ENCODE measurements at places on chromosomes 11 and 22. TPM values are rescaled to one million over a fixed set of nuclear protein-coding genes. Genes with fewer than 3 reads are reported as not detected.
A peak's percentile ranks its signal among the peaks of the same experiment; 100 is the strongest.

DNA sequence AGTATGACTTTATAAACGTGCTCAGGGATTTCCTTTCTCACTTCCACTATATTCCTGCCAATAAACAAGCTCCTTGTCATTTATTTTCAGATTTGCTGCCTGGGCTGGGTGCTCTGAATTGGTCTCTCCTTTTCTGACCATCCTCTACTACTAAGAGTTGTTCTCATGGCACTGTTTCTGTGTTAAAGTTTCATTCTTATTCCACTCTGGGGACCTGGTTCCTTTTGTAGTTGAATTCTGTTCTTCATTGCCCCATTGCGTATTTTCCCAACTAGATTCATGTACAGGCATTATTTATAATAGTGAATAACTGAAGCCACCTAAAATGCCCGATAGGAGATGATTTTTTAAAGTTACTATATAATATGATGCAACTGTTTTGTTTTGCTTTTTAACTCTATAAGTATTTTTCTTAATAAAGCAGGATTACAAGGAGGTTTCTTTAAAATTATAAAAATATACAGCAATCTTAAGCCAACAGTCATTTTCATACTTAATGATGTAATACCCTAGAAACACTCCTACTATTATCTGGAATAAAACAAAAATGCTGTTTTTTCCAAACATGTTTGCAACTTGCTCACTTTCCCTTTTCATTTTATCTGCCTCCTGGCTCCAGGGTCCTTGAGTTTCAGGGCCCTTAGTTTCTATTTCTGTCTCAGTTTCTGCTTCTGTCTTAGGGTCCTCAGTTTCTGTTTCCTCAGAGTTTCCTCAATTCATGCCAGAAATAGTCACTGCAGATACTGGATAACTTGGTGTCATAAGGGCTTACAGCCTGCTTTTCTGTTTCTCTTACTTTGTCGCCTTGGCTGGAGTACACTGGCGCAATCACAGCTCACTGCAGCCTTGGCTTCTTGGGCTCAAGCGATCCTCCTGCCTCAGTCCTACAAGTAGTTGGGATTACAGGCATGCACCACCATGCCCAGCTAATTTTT lies 9.8 kb upstream of the FUT4 start:
- peaks cover 17% of the 10 kb centered on the region for H3K4me1 ChIP-seq
- H3K27me3 ChIP-seq = no peaks in the 10 kb centered on the region
- H3K4me3 ChIP-seq = no peak overlapping the region
- H3K27ac ChIP-seq = peak overlapping the region; percentile 33

The MS4A1 gene
- total RNA-seq = not detected

The FLRT1 gene
- total RNA-seq = 7.9 TPM

- peaks cover 10% of the 10 kb centered on the region for H3K27me3 ChIP-seq
- no peak overlapping the region for H3K4me3 ChIP-seq
- DNase-seq = no peak
- H3K4me1 ChIP-seq = peaks cover 3% of the 10 kb centered on the region
- H3K27ac ChIP-seq = no peak overlapping the region
These were observed 220.1 kb upstream of the E2F8 start for GRCh38 chr11:19460718-19461405.

- no peaks in the 10 kb centered on the region for H3K27me3 ChIP-seq
- H3K36me3 ChIP-seq = no peaks in the 10 kb centered on the region
- H3K4me1 ChIP-seq = peaks cover 74% of the 10 kb centered on the region
- H3K27ac ChIP-seq = peak overlapping the region; percentile 19
- H3K4me3 ChIP-seq = no peak overlapping the region
- DNase-seq = no peak
These were observed 46.7 kb downstream of the PACS1 start for GRCh38 chr11:66116576-66117361.

DNA sequence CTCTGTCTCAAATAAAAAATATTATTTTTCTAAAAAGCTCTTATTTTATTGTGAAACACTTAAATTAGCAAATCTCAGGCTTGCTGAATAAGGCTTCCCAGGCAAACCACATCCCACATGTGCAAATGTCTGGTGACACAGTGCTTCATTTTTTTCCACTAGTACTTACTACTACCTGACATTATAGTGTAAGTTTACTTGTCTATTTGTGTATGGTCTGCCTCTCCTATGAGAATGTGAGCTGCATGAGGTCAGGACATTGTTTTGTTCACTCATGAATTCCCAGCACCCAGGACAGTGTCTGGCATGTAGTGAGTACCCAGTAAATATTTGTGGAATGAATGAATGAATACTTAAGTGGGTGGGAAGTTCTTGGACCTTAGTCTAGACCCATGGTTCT lies 103.1 kb downstream of the PTPRJ start:
- no peak overlapping the region for H3K27ac ChIP-seq
- H3K36me3 ChIP-seq = peaks cover 2% of the 10 kb centered on the region
- no peak for DNase-seq

- peak overlapping the region; percentile 91 for H3K27ac ChIP-seq
- no peak overlapping the region for H3K4me3 ChIP-seq
- H3K4me1 ChIP-seq = peaks cover 29% of the 10 kb centered on the region
- peaks cover 15% of the 10 kb centered on the region for H3K36me3 ChIP-seq
These were observed 44.5 kb downstream of the MED15 start for GRCh38 chr22:20551805-20552442.

The APOL4 gene
- total RNA-seq = 15.0 TPM

GRCh38 chr11:128157423-128158298 lies 429.7 kb downstream of the ETS1 start:
- H3K4me3 ChIP-seq = peak overlapping the region; percentile 52
- H3K36me3 ChIP-seq = no peaks in the 10 kb centered on the region
- H3K4me1 ChIP-seq = peaks cover 9% of the 10 kb centered on the region
- peak; percentile 52 for DNase-seq
- H3K27me3 ChIP-seq = no peaks in the 10 kb centered on the region

GRCh38 chr22:48663297-48663696 lies 1164.4 kb downstream of the BRD1 start:
- no peak overlapping the region for H3K4me3 ChIP-seq

DNA sequence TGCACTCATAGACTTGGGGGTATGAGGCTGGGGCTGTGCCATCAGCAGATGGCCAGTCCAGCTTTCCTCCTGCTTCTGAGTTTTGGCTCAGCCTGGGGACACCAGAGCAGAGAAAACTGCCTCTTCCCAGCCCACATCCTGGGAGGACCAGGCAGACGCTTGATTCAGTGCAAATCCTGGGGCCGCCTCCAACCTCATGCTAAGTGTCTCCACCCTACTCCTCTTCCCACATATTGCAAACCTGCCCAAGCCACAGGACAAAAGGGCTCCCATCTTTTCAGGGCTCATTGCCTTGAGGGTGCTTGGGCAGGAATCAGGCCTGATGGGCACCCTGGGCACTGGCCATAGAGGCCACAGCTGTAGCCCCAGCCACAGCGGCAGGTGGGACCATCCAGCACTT lies 79.7 kb upstream of the SHANK2 start:
- H3K27ac ChIP-seq = no peak overlapping the region
- DNase-seq = no peak
- no peak overlapping the region for H3K4me3 ChIP-seq
- peaks cover 15% of the 10 kb centered on the region for H3K27me3 ChIP-seq

All from mesothelial cell of epicardium (in vitro differentiated cells).